Upper lobe of left lung (tissue), 6 donors: ENCODE measurements at places on chromosomes 6 and 20. TPM values are rescaled to one million over a fixed set of nuclear protein-coding genes. Genes with fewer than 3 reads are reported as not detected.

DNA sequence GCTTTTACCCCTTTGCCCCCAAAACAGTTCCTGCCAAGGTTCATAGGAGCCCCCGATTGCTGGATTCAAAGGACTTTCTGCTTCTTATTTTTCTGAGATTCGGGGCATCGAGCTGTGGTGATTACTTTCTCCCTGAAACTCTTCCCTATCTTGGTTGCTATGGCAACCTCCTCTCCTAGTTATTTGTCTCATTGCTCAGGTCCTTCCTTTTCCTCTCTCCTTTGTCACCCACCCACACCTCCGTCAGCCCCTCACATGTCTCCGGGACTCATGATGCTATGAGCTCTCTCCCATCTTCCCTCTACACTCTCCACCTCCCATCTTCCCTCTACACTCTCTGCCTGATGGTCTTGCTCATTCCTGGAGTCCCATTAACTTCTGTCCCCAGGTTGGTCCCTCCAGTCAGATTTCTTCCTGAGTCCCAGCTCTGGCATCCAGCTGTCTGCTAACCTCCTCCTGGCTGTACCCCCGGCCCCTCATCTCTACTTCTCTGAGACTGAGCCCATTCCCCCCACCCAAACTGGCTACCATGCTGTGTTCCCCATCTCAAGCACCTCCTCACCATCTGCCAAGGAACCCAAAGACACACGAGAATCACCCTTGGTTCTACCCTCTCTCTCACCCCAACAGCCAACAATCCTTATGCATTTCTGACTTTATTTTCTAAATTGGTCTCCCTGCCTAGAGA is 30.2 kb upstream of the NNAT start:
- H3K4me1 ChIP-seq, result no peaks in the 10 kb centered on the region
- H3K27ac ChIP-seq, result no peak overlapping the region
- peaks cover 6% of the 10 kb centered on the region for H3K36me3 ChIP-seq
- H3K27me3 ChIP-seq, result no peaks in the 10 kb centered on the region
- no peak overlapping the region for H3K4me3 ChIP-seq

DNA sequence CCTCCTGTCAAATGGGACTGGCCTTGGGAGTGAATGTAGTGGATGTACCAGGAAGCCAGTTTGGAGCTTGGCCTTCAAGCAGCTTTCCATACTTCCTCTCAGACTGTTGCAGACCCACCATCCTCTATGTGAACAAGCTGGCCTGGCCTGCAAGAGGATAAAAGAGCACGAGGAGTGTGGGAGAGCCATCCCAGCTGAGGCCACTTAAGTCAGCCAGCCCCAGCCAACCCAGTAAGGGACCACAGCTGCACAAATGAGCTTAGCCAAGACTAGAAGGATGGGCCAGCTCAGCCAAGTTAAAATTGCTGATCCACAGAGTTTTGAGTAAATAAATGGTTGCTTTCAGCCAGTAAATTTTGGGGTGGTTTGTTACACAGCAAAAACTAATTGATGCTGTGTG is 156.9 kb upstream of the SOX4 start:
- H3K27ac ChIP-seq, result no peak overlapping the region
- no peaks in the 10 kb centered on the region for H3K27me3 ChIP-seq
- no peak overlapping the region for H3K4me3 ChIP-seq
- H3K36me3 ChIP-seq, result no peaks in the 10 kb centered on the region
- peak; percentile 30 for DNase-seq
- no peaks in the 10 kb centered on the region for H3K4me1 ChIP-seq

- no peak overlapping the region for H3K4me3 ChIP-seq
- no peaks in the 10 kb centered on the region for H3K36me3 ChIP-seq
- peaks cover 10% of the 10 kb centered on the region for H3K4me1 ChIP-seq
- H3K27me3 ChIP-seq, result peaks cover 20% of the 10 kb centered on the region
- H3K27ac ChIP-seq, result no peak overlapping the region
- DNase-seq, result no peak
Measured at GRCh38 chr6:33118525-33119123, 42.8 kb downstream of the HLA-DPB1 start.

- H3K4me3 ChIP-seq, result no peak overlapping the region
- H3K4me1 ChIP-seq, result no peaks in the 10 kb centered on the region
- H3K27ac ChIP-seq, result no peak overlapping the region
- H3K36me3 ChIP-seq, result no peaks in the 10 kb centered on the region
- no peak for DNase-seq
Measured at GRCh38 chr6:19301980-19302379, 535.2 kb upstream of the ID4 start.

DNA sequence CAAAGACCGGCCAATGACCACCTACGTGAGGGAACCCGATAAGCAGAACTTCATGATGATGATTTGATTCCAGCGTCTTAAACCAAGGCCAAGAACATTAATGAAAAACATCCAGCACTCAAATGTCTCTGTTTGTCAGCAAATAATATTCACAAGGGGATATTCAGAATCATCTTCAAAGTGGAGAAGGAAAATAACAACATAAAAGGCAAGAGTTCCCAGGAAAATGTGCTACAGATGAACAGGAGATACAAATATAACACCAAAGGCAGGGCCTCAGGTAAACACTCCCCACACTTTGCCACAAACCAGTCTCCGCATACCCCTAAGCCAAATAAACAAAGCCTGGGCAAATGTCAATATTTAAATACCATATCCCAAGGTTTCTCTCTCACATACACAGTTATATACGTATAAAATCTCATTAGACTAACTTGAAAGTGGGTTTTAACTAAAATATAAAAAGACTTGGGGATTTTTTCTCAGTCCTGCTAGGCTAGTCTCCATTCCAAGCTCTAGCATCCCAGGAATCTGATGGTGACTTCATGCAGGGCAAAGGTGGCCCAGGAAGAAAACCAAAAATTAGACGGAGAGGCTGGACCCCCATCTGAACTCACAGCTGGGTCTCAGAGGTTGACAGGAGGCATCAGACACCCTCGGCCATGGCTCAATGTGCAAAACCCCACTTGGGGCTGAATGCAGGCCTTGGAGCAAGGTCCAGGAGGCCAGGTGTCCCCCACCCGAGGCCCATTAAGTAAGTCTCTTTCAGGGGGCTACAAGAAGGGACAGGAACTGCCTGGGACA is 32.1 kb downstream of the TRAM2 start:
- H3K4me1 ChIP-seq, result peaks cover 40% of the 10 kb centered on the region
- H3K27me3 ChIP-seq, result no peaks in the 10 kb centered on the region
- H3K27ac ChIP-seq, result peak overlapping the region; percentile 72
- DNase-seq, result no peak
- no peak overlapping the region for H3K4me3 ChIP-seq

DNA sequence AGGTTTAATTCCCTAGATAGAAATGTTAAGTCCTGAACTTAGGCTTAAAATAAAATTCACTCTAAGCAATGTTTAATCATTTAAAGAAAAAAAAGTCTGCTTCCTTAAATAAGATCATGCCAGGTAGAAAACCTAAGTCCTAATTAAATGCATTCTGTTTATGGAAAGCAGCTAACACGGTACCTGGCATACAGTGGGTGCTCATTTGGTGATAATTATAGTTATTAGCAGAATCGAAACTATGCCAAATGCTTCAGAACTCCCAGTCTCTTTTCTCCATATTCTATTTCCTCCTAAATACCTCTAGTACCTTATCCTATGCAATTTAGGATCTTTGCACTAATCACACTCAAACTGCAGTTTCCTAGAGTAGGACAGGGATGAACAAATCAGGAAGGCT is 331.8 kb downstream of the EPHA7 start:
- H3K4me3 ChIP-seq, result no peak overlapping the region
- no peaks in the 10 kb centered on the region for H3K4me1 ChIP-seq
- H3K27ac ChIP-seq, result no peak overlapping the region
- no peaks in the 10 kb centered on the region for H3K36me3 ChIP-seq
- H3K27me3 ChIP-seq, result no peaks in the 10 kb centered on the region
- DNase-seq, result no peak

The AGPAT4 gene
- 15.2 TPM for total RNA-seq

The TULP1 gene
- not detected for total RNA-seq
